CD4-positive, CD25-positive, alpha-beta regulatory T cell (primary cell): ENCODE measurements at places on chromosomes 12 and 14. TPM values are rescaled to one million over a fixed set of nuclear protein-coding genes. Genes with fewer than 3 reads are reported as not detected.

The ANKLE2 gene
- total RNA-seq: 91.6 TPM

The SSTR1 gene
- total RNA-seq: not detected

DNA sequence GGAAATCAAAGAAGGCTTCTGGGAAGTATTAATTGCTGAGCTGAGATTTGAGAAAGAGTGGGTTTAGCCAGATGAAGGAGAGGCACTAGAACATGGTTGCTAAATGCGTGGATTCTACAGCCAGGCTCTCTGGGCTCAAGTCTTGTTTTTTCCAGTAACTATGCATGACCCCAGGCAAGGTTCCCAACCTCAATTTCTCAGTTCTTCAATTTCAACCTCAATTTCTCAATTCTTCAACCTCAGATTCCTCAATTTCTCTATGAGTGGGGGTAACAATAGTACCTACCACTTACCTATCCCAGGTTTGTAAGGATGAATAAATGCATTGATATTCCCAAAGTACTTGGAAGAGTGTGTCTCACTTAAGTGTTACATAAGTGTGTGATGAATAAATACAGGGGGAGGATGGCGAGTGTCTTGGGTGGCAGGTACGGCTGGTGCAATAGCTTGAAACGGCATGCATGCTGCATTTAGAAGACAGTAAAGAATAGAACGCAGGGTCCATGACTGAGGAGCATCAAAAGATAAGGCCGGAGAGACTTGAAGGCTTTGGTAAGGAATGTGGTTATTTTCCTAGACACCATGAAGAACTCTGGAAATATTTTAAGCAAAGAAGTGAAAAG lies 149.1 kb upstream of the ATP2B1 start:
- H3K4me3 ChIP-seq: no peak overlapping the region
- DNase-seq: no peak
- H3K27me3 ChIP-seq: no peaks in the 10 kb centered on the region
- H3K27ac ChIP-seq: no peak overlapping the region
- no peaks in the 10 kb centered on the region for H3K36me3 ChIP-seq
- H3K4me1 ChIP-seq: peaks cover 25% of the 10 kb centered on the region

- no peaks in the 10 kb centered on the region for H3K4me1 ChIP-seq
- H3K27me3 ChIP-seq: no peaks in the 10 kb centered on the region
- H3K36me3 ChIP-seq: no peaks in the 10 kb centered on the region
Observed at GRCh38 chr14:56720703-56721460, 89.4 kb downstream of the OTX2 start.

DNA sequence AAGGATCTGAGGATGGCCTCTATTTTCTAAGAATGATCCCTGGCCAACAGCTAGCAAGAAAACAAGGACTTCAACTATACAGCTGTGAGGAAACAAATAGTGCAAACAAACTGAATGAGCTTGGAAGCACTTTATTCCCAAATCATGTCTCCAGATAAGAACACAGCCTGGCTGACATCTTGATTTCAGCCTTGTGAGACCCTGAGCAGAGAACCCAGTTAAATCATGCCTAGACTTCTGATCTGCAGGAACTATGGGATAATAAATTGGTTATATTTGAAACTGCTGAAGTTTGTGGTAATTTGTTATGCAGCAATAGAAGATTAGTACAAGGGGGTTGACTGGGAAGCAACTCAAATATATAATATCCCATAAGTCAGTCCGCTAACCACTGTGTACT lies 183.9 kb upstream of the BMP4 start:
- H3K27ac ChIP-seq: no peak overlapping the region
- no peaks in the 10 kb centered on the region for H3K4me1 ChIP-seq
- H3K36me3 ChIP-seq: no peaks in the 10 kb centered on the region
- DNase-seq: no peak

GRCh38 chr14:103231376-103232019 lies 102.5 kb upstream of the EIF5 start:
- no peak overlapping the region for H3K27ac ChIP-seq
- no peaks in the 10 kb centered on the region for H3K27me3 ChIP-seq
- H3K4me3 ChIP-seq: no peak overlapping the region
- no peak for DNase-seq
- no peaks in the 10 kb centered on the region for H3K36me3 ChIP-seq
- H3K4me1 ChIP-seq: no peaks in the 10 kb centered on the region

- no peak overlapping the region for H3K4me3 ChIP-seq
- H3K27me3 ChIP-seq: no peaks in the 10 kb centered on the region
- DNase-seq: no peak
- no peaks in the 10 kb centered on the region for H3K36me3 ChIP-seq
- H3K27ac ChIP-seq: no peak overlapping the region
Observed at GRCh38 chr14:90551070-90551704, 154.4 kb downstream of the CALM1 start.
